ENCODE measurements at places on chromosomes 2 and 18.

GRCh38 chr2:17541531-17541950 lies 1.0 kb downstream of the VSNL1 start:
- DNase-seq, result no peak

DNA sequence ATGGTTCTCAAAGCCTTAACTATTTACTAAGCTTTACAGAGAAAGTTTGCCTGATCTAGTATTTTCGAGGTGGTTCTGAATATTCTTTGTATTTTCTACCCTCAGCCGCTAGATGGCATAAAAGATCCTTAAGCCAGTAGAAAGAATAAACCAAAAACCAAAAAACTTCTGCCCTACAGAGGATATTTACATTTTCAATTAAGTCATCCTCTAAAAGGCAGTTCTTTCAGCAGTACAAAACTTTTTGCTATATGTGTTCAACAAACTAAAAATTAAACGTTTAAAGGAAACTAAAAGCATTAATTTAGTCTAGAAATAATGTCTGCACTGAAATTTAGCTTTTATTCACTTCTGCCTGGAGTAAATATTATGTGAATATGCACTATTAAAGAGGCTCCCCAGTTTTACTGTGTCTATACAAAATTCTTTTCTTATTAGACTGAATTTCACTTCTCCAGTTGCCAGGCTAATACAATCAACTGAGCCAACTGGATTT lies 297.5 kb downstream of the PIEZO2 start:
- no peak for DNase-seq

DNA sequence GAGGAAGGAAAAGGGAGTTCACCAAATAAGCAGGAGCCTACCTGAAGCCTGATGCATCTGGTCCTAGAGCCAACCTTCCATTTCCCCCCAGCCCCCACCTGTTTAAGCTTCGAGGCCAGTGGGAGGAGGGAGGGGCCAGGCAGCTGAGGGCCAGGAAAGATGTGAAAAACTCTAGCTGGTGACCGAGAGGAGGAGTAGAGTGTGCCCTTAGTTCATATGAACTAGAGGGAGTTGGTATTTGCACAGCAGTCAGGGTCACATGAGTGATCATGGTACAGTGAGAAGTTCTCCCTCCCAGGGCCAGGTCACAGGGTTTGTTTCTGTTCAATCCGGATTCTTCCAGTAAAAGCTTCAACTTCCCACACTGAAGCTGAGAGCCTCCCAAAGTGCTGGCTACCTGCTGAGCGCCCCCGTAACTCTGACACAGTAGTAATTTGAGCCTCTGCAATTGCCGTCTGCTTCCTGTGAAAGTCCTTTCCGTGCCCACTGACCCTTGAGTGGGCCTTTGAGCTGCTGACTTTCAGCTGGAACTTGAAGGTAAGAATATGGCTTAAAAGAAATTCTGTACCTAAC lies at the start of gene SULT1C2:
Gene SULT1C2 (plus strand): TSS at position 362 of the 573 bp plus-strand sequence. CDS start 4,773 bp downstream, outside the sequence.
- no peak for DNase-seq

DNA sequence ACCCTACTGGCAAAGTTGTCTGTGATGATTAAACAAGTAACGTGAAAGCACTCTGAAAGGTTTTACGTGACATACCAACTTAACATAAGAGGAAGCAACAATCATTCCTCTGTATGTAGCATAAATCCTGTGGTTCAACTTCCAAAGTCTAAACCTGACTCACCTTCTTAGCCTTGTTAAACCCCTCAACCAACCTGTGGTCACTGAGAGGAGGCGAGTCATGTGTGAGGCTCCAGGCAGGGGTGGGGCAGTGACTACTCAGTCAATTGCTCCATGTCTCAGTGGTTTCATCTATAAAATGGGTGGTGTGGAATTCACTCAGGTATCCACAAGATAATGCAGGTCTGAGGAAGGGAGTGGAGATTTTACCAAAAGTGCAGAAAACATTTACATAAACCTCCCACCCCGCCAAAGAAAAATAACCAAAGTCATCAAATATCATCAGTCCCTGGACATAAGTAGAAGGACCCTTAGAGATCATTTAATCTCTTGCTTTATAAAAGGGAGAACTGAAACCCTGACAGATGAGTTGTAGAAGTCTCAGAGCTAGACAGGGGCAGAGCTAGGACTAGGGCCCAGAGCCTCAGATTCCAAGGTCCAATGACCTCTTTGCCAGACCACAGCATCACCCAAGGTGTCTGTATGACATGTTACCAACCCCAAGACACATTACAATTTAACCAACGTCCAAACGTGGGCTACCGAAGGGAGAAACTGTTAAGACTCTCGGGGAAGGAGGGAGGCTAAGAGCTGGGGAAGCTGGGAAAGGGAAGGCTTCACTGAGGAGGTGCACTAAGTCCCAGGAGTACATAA lies 3.7 kb upstream of the PCBP1 start:
- no peak for DNase-seq

GRCh38 chr18:58611395-58612131 lies 17.3 kb downstream of the ALPK2 start:
- DNase-seq, result no peak

Data from stimulated activated CD8-positive, alpha-beta memory T cell treated with anti-CD3 and anti-CD28 coated beads, Interleukin-4, amount 100 ng/mL, for 4 hours (primary cell).